Stimulated activated CD8-positive, alpha-beta memory T cell treated with anti-CD3 and anti-CD28 coated beads, Interleukin-4, amount 100 ng/mL, for 1 hour (primary cell): ENCODE measurements at places on chromosomes 4 and X.

GRCh38 chr4:13626492-13627177 is 890 bp downstream of the BOD1L1 start:
- no peak for DNase-seq

DNA sequence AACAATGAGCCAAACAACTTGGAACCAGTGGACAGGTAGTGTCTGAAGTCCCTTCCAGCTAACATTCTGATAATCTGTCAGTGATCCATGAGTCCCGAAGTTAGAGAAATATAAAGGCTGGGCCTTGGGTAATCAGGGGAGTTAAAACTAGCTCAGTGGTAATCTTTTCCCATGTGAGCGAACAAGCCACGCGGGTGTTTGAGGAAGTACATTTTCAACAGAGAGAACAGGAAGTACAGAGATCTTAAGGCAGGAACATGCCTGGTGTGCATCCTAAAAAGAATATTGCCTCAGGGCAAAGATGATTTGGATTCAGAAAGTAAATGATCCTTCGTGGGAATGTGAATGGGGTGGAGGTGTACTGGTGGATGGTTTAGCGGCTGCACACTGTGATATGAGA is 42.9 kb downstream of the FNIP2 start:
- no peak for DNase-seq

DNA sequence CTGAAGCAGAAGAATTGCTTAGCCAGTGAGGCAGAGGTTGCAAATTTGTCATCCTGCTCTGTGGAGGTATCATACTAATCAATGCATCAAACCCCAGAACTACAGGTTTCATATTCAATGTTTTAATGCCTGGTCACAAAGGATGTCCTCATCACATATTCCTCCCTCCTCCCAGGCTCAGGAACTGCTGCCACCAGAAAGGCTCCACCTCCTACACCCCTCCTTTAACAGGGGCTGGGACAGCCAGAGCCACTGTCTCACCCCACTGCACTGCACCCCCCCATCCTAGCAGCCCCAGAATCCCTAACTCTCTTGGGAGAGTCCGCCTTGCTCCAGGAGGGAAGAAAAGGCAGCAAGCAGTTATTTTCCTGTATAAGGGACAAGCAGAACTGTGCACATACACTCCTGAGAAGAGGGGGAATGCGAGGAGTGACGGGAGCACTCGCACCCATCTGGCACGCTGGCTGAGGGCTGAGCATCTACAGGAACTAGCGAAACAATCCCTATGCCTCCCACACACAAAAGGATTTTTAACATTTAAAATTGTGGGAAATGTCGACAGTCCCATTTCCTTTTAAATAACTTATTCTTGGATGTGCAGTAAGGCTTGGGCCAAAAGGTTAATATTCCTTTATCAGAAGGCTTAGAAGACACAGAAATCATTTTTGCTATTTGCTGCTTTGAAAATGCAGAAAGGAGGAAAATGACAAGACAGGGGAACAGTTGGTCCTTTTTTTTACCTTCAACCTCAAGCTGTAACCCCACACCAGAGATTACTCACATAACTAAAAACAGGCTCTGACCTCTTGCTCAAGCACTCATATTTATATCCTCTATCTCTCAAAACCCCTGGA is 27.8 kb downstream of the CD99L2 start:
- no peak for DNase-seq

- no peak for DNase-seq
These were observed 187.7 kb upstream of the GATB start for GRCh38 chr4:151948351-151949016.

DNA sequence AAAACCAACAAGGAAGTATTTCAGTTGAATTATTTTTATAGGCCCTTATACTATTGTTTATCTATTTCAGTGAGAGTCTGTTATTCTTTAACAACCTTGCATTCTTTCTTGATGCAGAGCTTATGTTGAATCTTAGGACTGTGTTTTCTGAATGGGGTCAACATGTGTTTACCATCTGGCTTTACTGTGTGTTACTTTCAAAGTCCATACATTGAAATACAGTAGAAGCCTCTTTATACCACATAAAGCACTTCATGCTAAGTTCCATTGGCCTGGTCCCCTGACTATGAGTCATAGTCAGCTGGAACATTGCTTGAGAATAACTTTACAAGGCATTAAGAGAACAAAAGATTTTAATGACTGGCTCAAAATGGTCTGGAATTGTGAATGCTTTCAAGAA is 152.6 kb downstream of the GASK1B start:
- DNase-seq = no peak

DNA sequence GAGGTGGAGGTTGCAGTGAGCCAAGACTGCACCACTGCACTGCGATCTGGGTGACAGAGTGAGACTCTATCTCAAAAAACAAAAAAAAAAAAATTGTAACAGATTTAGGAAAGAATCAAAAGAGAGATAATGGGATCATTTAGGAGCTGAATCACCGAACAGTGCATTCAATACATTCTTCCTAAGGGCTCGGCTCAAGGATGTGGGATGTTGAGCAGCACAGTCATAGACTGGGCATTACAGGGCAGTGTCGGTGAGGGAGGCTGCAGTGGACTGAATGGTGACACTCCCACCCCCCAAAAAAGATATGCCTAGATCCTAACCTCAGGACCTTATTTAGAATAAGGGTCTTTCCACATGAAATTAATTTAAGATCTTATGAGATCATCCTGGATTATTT is 70.0 kb downstream of the EVC2 start:
- DNase-seq = no peak

- no peak for DNase-seq
These were observed 44.8 kb upstream of the CDKN2AIP start for GRCh38 chr4:183399616-183400015.

GRCh38 chrX:104427073-104427472 is 138.9 kb upstream of the IL1RAPL2 start:
- DNase-seq = no peak

DNA sequence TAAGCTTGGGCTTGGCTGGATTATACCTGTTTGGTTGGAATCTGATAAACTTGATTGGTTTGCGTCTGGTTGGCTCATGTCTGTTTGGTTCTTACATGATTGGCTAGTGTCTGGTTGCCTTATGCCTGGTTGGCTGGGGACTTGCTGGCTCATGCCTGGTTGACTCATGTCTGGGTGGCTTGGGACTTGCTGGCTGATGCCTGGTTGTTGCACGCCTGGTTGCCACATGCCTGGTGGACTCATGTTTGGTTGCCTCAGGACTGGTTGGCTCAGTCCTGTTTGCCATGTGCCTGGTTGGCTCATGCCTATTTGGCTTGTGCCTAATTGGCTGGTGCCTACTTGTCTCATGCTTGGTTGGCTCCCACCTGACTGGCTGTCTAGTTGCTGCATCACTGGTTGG is 104.5 kb downstream of the APOOL start:
- no peak for DNase-seq

- no peak for DNase-seq
These were observed 81.3 kb downstream of the HMGN5 start for GRCh38 chrX:81120258-81120935.

- no peak for DNase-seq
These were observed 662 bp downstream of the APBB2 start for GRCh38 chr4:41213625-41214135.

GRCh38 chr4:52822583-52822971 is 39.5 kb upstream of the RASL11B start:
- DNase-seq = no peak

DNA sequence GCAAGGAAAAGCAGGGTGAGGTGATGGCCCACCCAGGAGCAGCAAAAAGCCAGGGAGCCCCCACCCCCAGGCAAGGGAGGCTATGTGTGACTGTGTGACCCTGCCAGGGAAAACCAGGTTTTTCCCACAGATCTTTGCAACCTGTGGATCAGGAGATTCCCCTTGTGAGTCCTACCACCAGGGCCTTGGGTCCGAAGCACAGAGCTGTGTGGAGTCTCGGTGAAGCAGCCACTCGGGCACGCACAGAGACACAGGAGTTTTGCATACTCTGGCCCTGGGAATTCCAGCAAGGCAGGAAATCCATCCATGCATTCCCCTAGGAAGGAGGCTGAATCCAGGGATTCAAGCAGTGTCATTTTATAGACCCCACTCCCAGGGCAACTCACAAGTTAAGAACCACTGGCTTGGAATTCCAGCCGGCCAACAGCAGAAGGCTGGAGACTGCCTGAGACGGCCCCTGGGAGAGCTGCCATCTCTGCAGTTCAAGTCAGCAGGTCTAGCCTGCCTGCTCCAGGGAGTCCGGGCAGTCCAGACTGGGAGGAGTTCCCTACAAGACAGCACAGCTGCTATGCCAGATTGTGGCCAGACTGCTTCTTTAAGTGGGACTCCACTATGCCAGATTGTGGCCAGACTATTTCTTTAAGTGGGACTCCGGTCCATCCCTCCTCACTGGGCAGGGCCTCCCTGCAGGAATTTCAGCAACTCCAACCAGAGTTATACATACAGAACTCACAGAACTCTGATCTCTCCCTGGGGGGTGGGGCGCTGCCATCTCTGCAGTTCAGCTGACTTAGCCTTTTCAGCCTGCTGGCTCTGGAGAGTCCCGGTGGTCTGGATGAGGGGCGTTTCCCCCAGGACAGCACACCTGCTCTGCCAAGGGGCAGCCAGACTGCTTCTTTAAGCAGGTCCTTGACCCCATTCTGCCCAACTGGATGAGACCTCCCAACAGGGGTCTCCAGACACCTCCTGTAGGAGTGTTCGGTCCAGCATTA is 85.1 kb upstream of the ADAD1 start:
- no peak for DNase-seq

DNA sequence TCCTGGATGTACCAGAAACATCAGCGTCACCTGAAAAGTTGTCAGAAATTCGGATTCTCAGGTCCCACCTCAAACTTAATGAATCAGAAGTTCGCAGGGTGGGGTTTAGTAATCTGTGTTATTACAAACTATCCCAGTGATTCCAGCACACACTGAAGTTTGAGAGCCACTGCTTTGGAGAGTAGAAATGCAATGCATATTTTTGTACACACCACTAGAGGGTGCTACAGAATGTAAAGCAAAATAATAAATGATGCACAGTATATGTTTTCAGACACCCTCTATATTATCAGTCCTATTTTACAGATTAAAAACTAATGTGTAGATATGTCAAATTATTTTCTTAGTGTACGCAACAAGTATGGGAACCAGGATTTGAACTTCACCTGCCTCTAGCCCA is 2.4 kb upstream of the MORF4L2 start:
- DNase-seq = no peak

- DNase-seq = no peak
These were observed 262.3 kb downstream of the KCTD8 start for GRCh38 chr4:44186096-44186849.

- no peak for DNase-seq
These were observed 134.6 kb downstream of the GATB start for GRCh38 chr4:151626228-151626627.

DNA sequence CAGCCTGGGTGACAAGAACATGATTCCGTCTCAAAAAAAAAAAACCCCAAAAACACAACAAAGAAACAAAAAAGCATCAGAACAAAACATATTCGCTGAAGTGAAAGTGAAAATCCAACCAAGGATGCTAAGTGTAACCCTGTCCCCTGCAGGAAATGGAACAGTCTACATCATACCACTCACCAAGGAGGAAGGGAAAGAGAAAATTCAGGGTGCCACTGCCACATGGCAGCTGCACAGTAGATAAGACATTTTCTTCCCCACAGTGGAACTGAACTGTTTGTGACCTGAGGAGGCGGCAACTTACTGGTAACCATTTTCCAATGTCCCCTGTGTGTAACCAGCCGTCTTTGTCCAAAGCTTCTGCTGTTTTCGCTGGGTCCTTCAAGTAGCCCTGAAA is 28.2 kb upstream of the CENPU start:
- DNase-seq = no peak
